LHCN-M2 (cell line): ENCODE measurements at places on chromosomes 5 and 9. TPM values are rescaled to one million over a fixed set of nuclear protein-coding genes. Genes with fewer than 3 reads are reported as not detected.

The PCDHA12 gene
- total RNA-seq, result not detected in 2 replicates

The RNF44 gene
- 5.5 and 10.5 TPM in 2 replicates for total RNA-seq

The SH3TC2 gene
- total RNA-seq, result 3.6 and 4.4 TPM in 2 replicates

The HSPB3 gene
- total RNA-seq, result 13.3 and 30.5 TPM in 2 replicates

The IL9 gene
- not detected in 2 replicates for total RNA-seq
